ENCODE measurements at places on chromosomes 2 and 18.
A peak's percentile ranks its signal among the peaks of the same experiment; 100 is the strongest.

GRCh38 chr2:148721991-148722777 is 77.6 kb downstream of the EPC2 start:
- no peak for DNase-seq

- no peak for DNase-seq
These were observed 11.6 kb downstream of the RAB12 start for GRCh38 chr18:8620845-8621244.

DNA sequence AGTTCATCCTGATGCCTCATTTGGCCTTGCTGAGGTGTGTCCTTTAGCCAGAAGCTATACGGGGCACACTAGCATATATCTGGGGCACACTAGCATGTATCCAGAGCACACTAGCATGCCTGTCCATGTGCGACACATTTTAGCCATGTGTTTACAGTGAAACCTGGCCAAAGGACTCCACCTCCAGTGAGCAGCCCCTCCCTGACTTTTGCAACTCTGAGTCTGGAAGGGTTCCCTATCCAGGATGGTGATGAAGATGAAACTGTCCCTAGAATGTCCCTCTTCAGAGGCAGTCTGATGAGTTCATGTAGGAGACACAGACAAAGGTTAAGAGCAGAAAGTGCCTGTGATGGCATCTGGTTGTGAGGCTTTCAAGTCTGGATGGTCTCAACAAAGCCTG is 61.4 kb upstream of the LGALSL start:
- no peak for DNase-seq

DNA sequence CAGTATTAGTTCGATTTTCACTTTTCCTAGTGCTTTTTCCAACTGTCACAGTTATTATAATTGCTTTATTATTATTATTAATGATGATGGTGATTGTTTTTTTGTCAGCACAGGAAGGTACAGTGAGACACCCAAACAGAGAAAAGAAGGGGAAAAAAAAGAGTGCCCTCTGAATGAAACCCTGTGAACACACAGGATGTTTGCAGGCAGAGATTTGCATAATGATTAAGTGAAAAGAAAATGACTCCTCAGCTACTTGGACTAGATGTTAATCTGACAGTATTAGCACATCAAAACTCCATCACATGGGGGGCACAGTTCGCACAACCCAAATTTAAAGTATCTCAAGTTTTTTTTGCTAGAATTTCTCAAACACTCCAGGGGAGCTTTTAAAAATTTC is 32.9 kb downstream of the ADD2 start:
- DNase-seq: no peak

- DNase-seq: peak; percentile 9
These were observed 160.4 kb upstream of the PID1 start for GRCh38 chr2:229431327-229431954.

DNA sequence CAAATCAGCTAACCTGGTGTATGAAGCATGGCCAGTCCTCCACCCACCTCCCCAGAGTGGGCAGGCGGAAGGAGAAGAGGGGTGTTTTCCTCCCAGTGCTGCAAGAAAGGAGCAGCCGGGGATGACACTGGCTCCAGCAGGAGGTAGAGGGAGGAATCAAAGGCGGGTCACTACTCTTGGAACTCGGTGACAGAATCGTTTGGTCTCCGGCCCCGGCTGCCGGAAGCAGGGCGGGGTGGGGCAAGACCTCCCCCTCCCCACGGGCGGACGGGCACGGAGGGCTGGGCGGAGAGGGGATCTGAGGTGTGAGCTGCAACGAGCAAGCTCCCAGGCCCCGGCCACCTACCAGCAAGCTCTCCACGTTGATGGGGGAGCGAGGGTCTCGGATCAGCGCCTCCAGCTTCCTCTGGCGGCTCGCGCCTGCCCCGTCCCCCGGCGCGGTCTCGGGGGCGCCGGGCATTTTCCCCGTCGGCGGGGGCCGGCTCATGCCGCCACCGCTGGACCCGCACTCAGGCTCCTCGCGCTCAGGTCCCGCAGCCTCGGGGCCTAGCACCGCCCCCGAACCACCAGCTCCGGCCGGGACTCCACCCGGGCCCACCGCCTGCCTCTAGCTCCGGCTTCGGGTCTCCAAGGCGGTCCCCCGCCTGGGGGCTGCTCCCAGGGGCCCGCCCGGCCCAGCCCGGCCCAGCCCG is 640 bp downstream of the ROCK2 start:
- peak; percentile 10 for DNase-seq

GRCh38 chr2:132403146-132403545 is 13.5 kb upstream of the GPR39 start:
- no peak for DNase-seq

DNA sequence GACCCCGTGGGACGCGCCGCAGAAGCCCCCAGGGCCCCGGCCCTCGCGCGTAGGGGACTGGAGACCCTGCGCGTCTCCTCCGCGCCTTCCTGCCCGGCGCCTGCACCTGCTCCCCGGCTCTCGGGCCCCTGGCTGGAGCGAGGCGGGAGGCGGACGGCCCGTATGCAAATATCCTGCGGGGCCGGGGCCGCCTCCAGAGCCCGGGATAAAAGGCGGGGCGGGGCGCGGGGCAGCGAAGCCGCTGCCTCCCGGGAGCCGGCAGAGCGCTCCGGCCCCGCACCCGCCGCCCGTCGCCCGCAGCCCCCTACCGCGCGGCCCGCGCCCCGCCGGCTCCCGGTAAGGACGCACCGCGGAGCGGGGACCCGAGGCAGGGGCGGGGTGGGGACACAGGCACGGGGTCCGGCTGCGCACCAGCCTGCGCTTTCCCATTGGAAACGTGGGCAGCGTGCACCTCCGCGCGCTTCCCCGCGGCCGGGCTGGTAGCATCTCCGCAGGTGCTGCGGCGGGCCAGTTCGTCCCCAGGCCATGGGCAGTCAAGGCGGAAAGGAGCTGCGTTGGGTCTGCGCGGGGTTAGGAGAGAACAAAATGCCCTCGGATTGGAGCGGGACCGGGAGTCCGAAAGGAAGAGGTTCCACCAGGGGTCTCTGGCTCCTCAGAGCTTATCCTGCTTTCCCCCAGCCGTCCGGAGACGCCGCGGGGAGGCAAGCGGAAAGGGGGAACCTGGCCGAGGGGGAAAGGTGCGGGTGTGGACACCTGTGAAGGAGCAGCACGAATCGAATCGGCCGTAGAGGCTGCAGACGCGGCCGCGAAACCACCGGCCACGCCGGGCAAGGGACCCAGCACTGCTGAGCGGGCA is at the start of gene ATP6V1C2:
TSS of gene ATP6V1C2 (plus strand) at position 235 of the 856 bp plus-strand sequence. CDS start 1,220 bp downstream, outside the sequence.
- no peak for DNase-seq

DNA sequence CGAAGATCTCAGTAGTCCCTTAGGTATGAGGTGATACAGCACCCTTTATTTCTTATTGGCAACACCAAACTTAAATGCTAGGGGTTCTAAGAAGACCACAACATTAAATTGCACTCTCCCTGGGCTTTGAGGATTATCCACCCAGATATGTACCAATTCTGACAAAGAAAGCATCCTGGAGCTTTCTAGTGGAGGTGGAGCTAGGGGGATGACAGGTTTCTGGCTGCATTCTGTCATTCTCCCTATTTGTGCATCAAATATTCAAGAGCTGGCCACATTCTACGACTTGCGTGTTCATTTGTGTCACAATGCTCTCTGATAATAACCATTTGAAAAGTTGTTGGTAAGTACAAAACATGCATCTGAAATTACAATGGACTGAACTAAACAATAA is 111.1 kb downstream of the CDH2 start:
- DNase-seq: no peak

DNA sequence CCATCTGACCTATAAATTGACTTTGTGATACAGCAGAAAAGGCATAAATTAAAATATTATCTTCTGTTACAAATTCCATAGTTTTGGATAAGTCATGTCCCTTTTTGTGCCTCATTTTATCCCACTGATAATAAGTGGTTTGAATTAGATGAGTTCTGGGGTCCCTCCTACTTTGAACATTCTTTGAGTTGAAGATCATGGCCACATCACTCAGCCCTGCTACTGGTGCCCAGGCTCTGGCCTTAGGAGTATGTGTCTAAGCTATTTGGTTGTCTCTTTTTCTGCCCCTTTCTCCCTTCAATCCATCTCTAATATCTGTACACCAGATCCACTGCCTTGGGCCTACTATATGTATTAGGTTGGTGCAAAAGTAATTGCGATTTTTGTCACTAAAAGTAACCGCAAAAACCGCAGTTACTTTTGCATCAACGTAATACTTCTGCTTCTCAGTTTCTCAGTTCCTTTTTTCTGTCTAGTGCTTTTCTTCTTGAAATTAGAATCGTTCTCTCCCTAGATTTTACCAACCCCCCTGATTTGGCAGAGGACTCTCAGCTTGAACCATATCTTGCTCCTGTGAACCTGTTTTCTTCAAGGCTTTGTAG is 362.5 kb upstream of the TNP1 start:
- no peak for DNase-seq

GRCh38 chr18:28469946-28470345 is 293.0 kb upstream of the CDH2 start:
- no peak for DNase-seq

DNA sequence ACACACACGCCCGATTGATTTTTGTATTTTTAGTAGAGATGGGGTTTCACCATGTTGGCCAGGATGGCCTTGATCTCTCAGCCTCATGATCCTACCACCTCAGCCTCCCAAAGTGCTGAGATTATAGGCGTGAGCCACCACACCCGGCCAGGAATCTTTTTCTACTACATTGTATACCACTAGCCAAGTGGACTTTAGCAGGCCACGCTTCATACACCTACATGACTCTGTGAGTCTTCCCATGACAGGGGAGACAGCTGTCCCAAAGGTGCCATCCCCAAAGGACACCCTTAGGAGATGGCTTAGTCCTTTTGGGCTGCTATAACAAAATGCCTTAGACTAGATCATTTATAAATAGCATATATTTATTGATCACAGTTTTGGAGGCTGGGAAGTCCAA is 32.8 kb downstream of the ERMN start:
- DNase-seq: no peak

GRCh38 chr18:77645170-77645872 is 395.7 kb downstream of the GALR1 start:
- DNase-seq: no peak

DNA sequence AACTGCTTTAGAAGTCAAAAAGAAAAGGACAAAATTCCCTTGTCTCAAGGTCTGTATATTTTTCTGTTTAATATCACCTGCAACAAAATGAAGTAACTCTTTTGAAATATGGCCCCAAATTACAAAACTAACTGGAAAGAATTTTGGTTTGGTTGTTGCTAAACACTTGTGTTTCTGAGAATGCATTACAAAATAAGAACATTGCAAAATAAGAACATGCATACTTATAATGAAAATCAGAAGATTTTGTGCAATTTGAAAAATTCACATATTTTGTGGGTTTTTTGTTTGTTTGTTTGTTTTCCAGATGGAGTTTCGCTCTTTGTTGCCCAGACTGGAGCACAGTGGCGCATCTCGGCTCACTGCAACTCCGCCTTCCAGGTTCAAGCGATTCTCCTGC is 21.8 kb downstream of the NDUFB3 start:
- no peak for DNase-seq

DNA sequence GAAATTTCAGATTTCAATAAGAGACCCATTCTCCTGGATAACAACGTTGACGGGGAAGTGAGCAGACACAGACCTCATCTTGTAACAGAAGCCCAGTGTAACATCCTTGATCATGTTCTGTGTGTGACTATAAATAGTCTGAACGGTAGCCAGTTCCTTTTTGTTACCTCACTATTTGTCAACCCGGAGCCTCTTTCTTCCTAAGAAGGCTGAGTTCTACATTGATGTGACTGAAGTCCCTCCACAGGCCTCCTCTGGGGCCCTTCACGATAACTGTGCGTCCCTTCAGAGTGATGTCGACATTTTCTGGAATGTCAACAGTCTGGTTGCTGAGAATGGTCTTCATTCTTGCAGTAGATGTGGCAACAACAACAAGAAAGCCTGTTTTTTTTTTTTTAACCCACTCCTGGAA is 6.3 kb upstream of the PLEKHM3 start:
- no peak for DNase-seq

GRCh38 chr18:34709104-34709503 is 994 bp upstream of the DTNA start:
- no peak for DNase-seq

GRCh38 chr2:231523451-231524285 is 6.6 kb downstream of the NMUR1 start:
- DNase-seq: no peak

DNA sequence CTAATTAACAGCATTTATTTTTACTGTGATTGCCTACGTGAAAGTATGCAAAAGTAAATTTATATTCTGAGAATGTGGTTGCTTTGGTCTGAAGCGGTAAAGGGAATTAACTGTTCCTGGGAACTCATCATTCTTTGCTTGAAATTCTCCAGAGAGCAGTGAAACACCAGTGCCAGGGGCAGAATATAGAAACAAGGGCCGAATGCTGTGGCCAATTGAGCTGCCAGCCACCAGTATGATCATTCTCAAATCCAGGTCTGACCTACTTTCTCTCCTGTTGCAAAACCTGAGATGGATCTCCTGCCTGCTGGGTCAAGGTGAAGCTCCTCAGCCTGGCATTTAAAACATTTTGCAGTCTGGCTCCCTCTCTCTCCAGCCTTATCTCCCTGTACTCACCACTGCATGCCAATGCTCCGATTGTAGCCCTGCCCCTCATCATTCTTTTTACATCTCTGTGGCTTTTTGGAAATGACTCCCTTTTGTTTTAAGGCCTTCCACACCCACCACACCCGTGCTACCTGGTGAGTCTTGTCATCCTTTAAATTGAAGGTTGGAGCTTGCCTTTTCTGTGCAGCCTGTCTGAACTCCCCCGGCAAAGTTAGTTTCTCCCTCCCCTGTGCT is 94.5 kb upstream of the TMEM178A start:
- DNase-seq: no peak

GRCh38 chr18:63844254-63844653 is 43.3 kb upstream of the SERPINB2 start:
- no peak for DNase-seq

DNA sequence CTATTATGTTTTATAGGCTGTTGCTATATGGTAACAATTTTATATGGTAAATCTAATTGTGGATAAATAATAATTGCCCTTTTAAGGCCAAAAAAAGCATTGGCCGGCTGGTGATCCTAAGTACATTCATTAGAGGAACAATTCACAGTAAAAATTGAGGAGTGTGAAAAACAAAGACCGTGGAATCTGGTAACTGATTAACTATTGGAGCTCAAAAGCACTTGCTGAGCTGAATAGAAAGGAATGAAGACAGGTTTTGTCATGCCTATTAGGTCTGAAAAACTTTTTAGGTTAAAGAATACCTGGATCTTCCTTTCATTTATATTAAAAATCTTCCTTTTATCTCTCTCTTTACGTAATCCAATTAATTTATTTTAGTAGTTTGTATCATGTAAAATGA is 18.5 kb upstream of the RBBP8 start:
- no peak for DNase-seq

DNA sequence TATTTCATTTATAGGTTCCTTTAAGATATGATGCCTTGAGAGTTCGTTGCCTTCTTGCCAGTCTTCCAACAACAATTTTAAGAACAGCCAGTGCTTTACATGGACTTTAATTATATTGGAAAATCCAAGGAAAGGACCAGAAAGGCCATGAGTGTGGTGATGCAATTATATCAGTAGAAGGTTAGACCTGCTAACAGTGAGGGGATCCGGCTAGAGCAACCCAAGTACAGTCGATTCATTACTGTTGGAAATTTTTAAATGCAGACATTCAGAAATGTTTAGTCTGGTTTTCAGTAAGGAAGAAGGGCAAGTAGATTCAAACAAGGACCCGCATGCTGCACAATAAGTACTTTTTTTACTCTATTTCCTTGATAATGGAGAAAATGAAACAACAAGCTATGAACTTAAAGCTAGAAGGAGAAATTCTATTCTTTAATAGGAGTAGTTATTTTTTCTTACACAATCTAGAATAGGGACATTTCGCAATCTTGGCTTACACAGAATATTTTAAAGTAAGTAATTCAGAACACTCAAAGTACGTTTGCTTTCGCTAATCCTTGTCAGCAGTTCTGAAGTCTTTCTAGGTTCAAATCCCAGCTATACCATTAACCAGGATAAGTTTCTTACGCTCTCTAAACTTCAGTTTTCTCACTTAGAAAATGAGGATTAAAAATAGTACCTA is 405.5 kb downstream of the MEIS1 start:
- DNase-seq: no peak
